Astrocyte of the spinal cord (primary cell): ENCODE measurements at places on chromosomes 5 and 9.

DNA sequence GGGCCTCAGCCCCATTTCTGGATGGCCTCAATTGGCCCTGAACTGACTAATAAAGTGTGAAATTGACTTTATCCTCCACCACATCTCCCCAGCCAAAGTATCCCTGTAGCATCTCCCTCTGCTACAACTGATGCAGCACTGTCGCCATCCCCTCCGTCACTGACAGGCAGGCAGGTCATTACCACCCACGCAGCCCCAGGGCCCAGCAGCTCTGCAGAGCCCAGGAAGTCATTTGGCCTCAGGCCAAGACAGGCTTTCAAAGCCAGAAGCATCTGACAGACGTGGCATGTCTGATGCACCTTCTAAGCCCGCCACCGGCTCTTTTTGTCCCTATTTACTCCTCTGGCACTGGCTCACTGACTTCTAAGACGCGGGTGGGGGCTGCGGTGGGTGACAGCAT is 65.3 kb downstream of the ARHGEF37 start:
- no peak for DNase-seq

- no peak for DNase-seq
Measured at GRCh38 chr5:146703899-146704298, 174.7 kb downstream of the PPP2R2B start.

- no peak for DNase-seq
Measured at GRCh38 chr5:159198063-159199036, 11.0 kb downstream of the RNF145 start.

DNA sequence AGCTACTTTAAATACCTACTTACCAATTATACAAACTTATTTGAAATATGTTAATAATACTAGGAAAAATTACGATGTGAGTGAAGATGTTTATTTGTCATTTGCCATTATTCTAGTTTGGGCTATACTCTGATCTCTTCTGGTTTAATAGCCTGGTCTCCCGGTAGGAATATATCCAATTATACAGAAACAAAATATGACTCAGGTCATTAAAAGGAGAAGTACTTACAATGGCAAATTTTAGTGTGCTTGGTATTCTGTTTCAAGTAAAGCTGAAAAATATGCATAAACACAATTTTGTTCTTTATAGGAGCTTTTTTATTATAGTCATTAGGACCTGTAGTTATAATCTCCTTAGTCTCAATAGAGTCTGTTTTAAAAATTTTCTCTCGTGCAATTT is 176.8 kb downstream of the SLCO4C1 start:
- no peak for DNase-seq

DNA sequence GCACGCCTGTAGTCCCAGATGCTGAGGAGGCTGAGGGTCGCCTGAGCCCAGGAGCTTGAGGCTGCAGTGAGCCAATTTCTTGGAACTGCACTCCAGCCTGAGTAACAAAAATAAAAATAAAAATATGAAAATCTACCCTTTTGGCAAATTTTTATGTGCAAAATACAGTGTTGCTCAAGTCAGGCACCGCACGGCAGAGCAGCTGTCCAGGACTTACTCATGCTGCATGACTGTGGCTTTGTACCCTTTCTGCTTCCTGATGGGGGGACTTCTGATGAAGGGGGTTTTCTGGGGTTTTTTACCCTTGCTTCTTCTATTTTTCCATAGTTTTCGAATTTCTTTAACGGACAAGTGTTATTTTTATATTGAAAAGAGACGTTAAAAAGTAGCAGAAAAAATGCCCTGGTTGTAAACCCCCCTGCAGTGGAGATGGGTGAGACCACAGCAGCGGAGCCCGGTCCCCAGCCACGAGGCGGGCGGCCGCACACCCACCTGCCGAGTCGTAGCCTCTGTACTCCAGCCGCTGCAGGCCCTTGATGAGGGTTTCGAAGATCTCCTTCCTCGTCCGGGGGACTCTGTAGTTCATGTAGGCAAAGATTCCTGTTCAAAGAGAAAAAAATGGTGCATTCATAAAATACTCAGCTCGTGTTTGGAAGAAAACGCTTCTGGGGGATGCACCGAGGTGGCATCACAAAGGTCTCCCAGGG is 15.0 kb downstream of the GFPT2 start:
- no peak for DNase-seq

GRCh38 chr9:129907201-129907600 is 71.9 kb downstream of the USP20 start:
- DNase-seq, result no peak

- no peak for DNase-seq
Measured at GRCh38 chr5:2617461-2617860, 134.0 kb downstream of the IRX2 start.
